Frontal cortex (tissue), 4 donors: ENCODE measurements at places on chromosomes 7 and 10. TPM values are rescaled to one million over a fixed set of nuclear protein-coding genes. Genes with fewer than 3 reads are reported as not detected.

DNA sequence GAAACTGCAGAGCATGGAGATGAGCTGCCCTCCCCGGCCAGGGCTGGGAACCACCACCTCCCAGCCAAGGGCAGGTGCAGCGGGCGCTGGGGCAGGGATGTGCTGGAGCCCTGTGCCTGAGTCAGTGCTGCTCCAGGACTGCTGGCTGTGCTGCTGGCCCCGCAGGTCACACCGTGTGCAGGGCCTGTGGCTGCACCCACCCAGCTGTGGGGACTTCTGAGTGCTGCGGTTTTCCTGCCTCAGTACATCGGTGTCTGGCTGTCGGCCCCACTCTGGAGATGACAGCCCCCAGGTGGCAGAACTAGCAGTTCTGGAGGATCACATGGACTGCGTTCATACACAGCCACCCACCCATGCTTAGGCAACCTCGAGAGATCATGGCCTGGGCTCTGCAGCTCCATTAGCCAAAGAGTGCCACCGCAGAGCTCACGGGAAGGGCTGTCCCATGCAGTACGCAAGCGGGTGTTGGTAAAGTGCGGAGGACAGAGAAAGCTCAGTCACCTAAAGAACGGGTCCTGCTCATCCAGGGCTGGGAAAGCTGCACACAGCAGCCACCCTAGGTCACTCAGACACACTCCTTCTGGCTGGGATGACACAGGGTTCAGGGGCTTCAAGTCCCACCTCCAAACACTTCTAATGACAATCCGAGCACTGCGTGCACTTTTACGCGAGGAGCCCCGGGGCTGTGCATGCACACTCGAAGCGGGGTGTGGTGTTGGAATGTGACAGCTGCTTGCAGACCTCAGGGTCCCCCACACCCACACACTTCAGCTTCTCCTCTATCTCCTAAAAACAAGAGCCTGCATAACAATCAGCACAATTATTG is 198.1 kb upstream of the PPP2R2D start:
- DNase-seq, result no peak

DNA sequence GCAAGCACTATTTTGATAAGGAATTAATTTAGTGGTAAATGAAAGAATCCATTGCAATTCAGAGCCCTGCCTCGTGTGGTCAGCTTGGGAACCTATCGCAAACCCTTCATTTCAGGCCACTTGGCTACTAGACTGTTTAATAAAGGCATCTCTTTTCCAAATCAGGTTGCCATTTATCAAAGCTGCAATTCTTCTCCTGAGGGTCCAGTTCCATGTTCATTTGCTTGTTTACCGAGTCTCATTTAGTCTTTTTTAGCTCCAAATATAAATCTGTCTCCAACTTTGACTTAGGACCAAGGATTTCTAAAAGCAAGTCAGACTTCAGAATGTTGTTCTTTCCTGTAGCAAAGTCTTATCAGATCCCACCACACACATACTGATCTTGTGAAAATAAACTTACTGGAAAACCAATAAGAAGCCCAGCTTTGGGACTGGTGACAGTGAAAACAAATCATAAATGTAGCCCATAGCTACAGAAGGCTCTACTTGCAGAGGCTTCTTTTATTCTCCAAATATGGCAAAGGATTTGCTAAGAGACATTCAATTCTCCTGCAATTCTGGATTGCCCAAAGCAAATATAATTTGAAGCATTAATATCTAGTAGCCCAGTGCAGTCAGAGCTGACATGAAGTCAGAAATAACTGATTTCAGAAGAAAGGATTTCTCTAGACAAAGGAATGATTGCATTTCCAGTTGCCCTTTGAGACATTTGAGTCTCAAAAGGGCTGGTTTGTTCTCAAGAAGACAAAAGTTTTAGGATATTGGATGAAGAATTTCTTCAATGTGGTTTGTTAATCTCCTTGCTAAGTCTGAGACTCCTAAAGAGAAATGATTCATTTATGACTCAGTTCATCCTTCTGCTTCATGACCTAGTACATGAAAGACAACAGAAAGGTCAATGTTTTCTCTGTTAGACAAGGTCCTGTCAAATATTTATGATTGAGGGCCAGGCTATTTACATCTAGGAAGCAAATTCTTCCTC is 28.0 kb downstream of the PPP1R3C start:
- DNase-seq, result no peak

DNA sequence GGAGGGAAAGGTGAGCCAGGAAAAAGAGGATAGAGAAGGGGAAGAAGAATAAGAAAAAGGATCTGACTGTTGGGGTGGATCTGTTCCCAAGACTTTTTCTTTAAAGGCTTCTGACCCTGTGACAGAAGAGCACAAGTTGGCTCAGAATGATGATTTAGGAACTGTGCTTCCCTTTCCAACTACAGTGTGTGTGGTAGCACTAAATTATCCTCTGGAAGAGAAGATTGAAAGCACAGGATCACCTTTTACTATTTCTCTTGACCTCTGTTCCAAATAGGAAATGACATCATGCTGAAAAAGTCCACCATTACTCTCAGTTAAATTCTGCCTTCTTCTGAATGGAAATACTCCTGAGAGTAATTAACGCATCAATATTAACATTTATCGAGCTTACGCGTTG is 47.2 kb downstream of the VAX1 start:
- DNase-seq, result no peak

- no peak for DNase-seq
Measured at GRCh38 chr7:152574892-152575548, 100.9 kb downstream of the XRCC2 start.

DNA sequence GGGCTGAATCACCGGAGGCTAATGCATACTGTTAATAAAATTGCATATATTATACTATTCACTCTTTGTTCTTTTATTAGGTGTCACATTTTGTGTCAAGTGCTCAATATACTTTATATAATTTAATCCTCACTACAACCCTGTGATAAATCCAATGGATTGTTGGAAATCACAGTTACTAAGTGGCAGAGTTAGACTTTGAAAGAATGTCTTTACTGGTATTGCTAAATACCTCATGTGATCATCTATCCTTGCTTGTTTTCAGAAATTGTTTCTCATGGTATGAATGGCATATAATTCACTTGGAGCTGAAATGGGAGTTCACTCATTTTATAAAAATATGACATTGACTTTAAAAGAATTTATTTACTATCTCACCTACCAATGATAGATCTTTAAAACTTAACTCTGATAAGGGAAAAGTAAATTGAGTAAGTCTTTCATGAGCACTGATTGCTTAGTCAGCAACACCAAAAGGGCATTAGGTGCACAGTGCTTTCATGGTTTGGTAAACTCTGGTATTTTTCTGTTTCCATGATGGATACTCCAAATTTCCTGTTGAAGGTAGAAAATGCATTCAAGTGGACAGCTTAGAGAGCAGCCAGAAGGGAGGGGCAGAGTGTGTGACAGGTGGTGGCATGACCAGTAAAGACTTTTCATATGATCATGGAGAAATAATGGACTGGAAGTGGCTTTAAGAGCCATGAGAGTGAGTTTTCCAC is 22.6 kb downstream of the ENKUR start:
- DNase-seq, result no peak

DNA sequence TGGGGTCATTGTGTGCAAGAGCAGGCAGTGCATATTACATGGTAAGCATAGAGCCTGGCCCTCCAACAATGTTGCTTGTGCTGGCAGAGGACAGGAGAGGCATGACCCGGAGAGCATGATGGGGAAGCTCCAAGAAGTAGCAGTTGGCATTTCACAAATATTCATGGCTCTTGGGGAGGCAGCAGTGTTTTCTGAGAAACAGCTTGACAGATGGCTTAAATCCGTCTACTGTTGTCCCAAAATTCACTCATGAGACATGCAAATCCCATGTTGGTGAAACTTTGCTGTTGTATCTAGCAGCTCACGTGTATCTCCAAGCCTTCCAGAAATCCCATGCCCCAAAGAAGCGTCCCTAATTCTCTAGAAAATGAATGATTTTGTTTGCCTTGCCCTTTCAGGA is 487.0 kb downstream of the SORCS3 start:
- no peak for DNase-seq

Gene ASB10
- not detected for total RNA-seq

Gene HOXA7
- total RNA-seq, result not detected

Gene CREB5
- 4.5 TPM for total RNA-seq
